ENCODE measurements at places on chromosomes 7 and 10.

DNA sequence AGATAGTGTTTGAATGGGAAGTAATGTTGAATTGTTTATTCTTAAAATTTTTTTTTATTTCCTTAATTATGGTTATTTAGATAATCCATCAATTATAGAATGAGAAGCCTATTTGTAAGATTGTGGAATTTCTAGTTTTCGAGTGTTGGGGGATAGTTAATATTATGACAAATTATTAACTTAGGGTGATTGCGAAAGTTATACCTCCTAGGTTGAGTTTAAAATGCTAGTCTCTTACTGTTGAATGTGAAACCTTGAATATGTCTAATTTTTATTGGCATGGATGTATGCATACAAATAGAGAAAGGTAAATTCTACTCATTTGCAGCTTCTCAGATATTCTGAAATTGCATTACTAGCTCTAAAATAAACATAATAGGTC, 43.2 kb downstream of the BICC1 start:
- DNase-seq: no peak

DNA sequence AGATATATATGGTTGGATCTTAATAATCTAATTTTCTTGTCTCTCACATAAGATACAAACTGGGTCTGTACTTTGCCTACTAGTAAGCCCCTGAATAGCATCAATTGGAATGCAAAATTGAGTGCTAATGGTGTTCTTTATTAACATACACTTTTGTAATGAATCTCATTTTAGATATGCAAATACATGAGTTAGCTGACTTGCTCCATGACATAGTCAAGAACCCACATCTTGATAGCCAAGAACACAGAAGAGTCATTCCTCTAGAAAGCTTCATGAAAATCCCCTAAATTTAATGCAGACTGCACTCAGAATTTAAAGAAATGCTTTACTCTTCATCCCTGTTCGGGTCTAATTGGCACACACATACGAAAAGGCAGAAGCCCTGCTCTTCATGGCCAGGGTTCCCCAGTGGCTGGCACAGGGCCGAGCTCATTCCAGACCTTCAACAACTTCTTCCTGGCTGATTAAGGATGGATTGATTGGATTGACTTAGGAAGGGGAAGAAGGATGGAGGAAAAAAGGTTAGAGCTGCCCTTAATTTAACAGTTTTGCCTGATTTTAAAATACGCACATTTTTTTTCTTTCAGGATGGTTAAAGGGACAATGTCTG, 431.1 kb upstream of the KLF6 start:
- DNase-seq: no peak

- DNase-seq: no peak
Observed at GRCh38 chr10:47027108-47027783, 116.0 kb downstream of the PTPN20 start.

DNA sequence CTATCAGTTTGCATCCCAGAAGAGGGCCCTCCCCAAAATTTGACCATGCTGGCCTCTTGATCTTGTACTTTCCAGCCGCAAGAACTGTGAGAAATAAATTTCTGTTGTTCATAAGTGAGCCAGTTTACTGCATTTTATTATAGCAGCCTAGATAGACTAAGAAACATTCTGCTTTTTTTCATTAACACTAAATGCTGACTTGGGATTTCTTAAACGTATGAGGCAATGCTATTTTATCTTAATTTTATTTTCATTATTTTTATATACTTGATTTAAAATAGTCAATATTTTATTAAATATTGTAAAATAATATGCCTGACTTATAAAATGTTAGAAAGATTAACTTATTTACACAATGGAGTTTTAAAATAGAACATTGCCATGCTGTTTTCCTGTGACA, 341.8 kb upstream of the CNTNAP2 start:
- no peak for DNase-seq

DNA sequence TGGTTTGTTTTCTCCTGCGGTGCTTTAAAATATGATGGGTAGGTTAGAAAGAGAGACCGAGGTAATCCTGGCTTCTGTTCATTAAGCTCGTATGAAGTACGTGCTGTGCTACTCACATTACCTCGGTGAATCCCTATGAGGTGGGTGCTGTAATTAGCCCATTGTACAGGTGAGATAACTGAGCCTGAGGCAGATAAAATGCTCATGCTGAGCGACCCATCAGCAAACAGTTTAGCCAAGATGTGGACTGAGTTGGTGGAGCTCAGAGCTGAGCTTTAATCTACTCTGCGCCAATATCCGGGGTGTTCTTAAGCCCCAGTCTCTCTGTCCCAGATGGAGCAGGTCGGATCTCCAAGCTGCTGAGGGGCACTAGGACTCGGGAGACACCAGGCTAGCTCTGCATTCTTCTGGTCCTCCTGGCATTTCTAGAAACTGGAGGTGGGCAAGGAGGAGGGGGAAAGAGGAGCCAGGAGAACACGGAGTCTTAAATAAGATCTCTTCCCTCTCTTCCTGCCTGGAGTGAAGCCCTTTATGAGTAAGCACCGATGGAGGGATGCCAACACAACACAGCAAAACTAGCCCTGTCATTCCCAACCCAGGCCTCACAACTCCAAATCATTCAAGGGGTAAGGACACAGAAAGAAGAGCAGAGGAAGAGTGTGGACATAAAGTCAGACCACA, 458.5 kb downstream of the KCNMA1 start:
- no peak for DNase-seq

GRCh38 chr7:30829471-30829870, 58.3 kb downstream of the MINDY4 start:
- no peak for DNase-seq

DNA sequence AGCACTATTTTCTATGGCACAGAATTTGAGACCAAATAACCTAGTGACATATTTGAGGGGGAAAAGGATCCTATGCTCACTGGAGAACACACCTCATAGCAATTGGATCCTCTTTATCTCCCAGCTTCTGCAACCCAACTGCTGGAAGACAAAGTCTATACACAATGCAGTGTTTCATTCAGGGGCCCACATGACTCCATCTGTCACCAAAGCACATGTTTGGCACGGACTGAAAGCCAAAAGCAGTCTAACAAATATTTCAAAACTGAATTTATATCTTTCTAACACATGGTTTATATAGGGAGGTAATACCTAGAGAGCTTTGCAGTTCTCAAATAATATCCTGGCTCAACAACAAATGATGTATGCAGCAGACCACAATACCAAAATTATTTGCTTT, 39.2 kb downstream of the ADAM12 start:
- no peak for DNase-seq

DNA sequence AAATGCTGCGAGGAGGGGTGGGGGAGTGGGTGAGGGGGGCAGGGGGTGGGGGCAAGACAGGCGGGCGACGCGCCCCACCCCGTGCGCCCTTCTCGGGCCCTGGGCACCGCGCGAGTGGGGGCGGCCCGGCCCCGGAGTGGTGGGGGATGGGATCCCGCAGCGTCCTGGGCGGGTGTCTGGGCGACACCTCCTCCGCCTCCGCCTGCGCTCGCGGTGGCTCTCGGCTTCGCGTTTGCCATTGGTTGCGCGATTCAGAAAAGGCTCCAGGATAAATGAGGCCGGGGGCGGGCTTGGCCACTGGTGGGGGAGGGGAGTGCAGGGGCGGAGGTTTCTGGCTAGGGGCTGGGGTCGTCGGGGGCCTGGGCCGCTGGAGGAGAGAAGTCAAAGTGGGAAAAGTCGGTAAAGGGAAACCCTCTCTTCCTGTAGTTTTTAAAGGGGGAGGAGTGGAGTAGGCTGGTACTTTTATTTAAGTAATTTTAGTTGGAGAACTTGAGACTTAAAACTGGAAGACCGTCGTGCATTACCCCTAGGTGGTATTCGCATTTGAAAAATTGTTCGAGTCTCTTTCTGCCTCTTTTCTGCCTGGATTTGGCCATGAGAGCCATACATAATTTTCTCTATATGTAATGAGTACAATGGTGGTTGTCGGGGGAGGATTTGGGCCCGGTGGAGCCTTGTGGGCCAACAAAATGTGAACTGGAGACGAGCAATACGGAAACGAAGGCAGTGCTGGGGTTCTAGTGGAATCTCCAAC, 992 bp upstream of the IGF2BP3 start:
- peak; percentile 51 for DNase-seq

GRCh38 chr10:12287772-12288171, 61.6 kb upstream of the CAMK1D start:
- no peak for DNase-seq

GRCh38 chr10:59109826-59110225, 66.6 kb upstream of the PHYHIPL start:
- DNase-seq: no peak
